ENCODE measurements at places on chromosomes 4 and X.

GRCh38 chr4:124696182-124696581, 16.4 kb downstream of the ANKRD50 start:
- no peak for DNase-seq

- DNase-seq: no peak
Measured at GRCh38 chr4:38129460-38130227, 169.4 kb downstream of the PTTG2 start.

DNA sequence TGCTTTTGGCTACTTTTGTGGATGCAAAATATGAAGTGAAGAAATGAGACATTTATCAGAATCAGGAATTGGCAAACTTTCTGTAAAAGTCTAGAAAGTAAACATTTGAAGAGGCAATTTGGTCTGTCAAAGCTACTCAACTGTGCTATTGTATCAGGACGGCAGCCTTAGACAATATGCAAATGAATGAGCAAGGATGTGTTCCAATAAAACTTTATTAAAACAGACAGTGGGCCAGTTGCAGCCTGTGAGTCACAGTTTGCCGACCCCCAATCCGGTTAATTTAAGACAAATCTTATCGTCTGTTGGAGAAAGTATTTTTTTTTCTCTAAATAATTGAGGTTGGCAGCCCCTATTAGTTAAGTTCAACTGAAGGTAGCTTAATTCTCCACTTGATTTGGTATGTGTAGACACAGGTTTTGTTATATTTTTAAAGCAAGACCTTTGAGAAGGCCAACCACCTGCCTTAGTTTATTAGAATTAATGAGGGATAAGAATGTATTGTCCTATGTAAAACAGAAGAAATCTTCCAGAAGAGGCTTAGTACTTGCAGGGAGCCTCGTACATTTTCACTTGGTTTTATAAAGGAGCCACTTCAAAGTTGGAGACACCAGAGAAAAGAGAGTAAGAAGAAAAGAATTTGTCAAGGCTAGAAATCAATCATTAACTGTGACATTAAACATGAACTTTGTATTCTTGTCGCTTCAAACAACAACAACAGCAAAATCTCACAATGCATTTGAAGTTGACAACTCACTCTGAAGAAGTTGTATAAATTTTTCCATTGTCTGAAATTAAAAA, 81.6 kb upstream of the FAT1 start:
- DNase-seq: no peak

GRCh38 chrX:118541482-118541881, 45.9 kb downstream of the DOCK11 start:
- DNase-seq: no peak

DNA sequence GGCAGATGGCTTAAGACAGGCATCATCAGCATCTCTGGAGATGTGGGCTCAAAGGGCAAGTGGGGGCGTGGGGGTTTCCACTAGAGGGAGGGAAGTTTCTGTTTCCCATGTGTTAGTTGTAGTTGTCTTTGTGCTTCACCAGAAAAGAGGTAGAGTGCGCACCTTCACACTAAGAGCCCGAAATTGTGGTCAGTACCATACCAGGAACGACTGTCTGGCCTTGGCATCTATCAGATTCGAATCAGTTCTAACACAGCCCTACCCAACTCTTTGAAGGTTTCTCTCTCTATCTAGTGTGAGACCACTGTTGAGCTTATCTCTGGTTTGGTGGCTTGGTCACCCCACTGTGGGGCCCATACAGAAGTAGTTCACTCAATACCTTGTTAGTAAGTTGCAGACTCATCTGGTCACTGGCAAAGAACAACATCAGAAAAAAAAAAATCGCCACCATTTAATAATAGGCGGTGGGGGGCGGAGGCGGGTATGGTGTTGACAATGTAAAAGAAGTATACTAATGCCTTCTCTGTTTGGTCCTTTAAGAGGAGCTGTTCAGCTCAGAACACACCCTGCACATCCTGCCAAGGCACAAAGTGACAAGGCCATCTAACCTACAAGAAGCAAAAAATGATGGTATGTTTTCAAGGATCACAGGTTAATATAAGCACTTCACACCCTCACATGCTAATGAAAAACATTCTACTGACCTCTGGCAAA, 71.1 kb downstream of the NYX start:
- DNase-seq: no peak

- DNase-seq: no peak
Measured at GRCh38 chrX:49701933-49702332, 6.1 kb upstream of the PAGE1 start.

GRCh38 chr4:71243091-71243833, 95.6 kb upstream of the SLC4A4 start:
- no peak for DNase-seq

DNA sequence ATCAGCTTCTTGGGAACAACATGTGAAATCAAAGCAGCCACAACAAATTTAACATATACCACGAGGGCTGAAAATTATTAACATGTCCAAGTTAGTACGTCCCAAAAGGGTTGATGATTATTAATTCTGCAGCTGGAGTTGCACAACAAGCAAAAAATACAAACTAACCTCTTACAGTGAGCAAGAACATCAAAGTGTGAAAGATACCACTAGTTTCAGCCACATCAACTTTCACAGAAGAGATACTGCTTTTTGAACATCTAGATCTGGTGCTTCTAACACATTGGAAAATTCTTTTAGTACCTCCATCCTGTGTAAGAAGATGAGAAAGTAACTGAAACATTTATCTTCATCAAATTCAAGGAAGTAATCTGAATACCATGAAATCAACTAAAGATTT, 334.1 kb downstream of the PCDH7 start:
- DNase-seq: no peak

DNA sequence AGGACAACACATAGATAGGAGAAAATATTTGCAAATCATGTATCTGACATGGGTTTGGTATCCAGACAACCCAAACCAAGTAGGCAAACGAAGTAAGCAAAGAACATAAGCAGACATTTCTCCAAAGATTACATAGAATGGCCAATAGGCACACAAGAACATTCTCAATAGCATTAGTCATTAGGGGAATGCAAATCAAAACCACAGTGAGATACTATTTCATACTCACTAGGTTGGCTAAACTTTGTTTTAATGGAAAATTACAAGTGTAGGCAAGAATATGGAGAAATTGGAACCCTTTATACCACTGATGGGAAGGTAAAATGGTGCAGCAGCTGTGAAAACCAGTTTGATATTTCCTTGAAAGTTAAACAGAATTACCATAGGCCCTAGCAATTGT, 74.7 kb downstream of the CHRNA9 start:
- DNase-seq: no peak
